ENCODE measurements at places on chromosomes 6 and 20.

- no peak for DNase-seq
Measured at GRCh38 chr20:63690003-63690897, 6.2 kb upstream of the TNFRSF6B start.

DNA sequence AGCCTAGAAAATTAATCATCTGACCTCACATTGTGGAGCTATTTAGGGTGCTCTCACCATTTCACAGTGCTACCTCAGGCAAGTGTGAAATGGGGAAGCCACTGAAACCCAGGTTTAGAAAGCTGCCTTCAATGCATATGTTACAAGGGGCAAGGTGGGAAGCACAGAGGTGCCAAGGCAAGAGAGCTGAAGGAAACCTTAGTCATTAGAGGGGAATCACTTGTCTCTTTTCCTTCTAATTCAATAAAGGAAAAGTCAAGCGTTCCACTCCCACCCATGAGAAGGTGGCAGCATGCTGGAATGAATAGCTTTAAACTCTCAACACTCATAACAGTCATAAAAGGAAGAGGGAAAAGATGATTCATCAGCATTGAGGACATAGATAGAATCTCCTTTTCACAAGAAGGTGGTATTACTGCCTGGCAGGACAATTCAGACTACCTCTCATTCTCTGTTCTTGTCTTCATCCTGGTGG, 251.9 kb upstream of the IRAK1BP1 start:
- no peak for DNase-seq

GRCh38 chr20:37928996-37929682, 26.2 kb downstream of the VSTM2L start:
- DNase-seq = no peak

GRCh38 chr6:38786486-38786885, 71.4 kb downstream of the DNAH8 start:
- no peak for DNase-seq

- DNase-seq = no peak
Measured at GRCh38 chr20:10249822-10250221, 31.2 kb downstream of the SNAP25 start.

GRCh38 chr6:1846611-1847010, 236.9 kb downstream of the FOXC1 start:
- DNase-seq = no peak
